ENCODE measurements at places on chromosomes 7 and 10. TPM values are rescaled to one million over a fixed set of nuclear protein-coding genes. Genes with fewer than 3 reads are reported as not detected.

DNA sequence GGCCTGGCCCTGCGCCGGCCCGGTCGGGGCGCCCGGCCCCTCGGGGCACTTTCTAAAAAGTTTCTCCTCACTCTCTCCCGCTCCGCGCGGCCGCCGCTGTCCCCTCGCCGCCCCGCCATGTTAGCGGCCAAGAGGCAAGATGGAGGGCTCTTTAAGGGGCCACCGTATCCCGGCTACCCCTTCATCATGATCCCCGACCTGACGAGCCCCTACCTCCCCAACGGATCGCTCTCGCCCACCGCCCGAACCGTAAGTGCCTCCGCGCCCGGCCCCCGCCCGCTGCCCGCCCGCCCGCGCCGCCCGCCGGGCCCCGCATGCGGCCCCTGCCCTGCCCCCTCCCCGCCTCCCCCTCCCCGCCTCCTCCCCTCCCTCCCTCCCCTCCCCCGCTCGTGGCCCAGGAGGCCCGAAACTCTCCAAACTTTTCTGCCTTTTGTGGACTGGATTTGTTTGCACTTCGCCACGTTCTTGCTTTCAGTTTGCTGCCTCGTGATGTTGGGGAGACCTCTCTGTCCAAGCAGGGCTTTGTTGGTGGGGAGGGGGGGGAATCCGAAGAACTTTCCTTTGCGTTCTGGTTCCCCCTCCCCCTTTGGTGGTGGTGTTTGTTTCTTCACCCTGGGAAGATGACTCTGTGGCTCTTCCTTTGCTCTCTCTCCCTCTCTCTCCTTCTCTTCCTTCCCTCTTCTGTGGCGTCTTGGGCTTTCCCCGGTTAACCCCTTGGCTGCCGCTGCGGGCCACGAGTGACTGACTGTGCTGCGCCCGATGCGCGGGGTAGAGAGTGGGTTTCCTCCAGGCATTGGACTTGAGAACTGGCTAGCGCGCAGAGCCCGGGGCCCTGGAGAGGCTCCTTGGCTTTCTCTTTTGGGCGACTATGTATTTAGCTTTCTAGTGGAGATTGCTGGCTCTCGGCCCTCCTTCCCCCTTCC is 1.6 kb downstream of the TCF7L2 start:
- DNase-seq: peak; percentile 85

DNA sequence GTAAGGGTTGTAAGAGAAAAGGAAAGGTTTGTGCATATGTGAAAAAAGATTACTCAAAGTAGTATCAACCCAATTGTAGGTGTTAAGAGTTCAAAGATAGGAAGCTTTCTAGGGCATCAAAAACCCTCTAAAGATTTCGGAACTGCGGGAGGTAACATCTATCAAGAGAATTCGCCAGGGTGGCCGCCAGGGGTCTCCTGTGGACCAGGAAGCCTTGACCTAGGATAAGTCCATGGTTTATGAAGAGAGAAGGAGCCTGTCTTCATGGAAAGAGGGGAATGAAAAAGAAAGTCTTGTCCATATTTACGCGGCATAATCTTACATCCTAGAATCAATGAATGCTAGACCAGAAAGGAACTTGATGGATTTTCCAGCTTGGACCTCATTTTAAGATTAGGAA is 140.7 kb upstream of the CALCR start:
- DNase-seq: peak; percentile 54

- DNase-seq: no peak
Measured at GRCh38 chr7:4207011-4207410, 475.1 kb upstream of the FOXK1 start.

- DNase-seq: no peak
Measured at GRCh38 chr7:66768865-66769832, 28.6 kb downstream of the RABGEF1 start.

GRCh38 chr7:116258734-116259133 is 48.4 kb downstream of the TES start:
- peak; percentile 71 for DNase-seq

- no peak for DNase-seq
Measured at GRCh38 chr7:133353775-133354174, 100.9 kb downstream of the EXOC4 start.

DNA sequence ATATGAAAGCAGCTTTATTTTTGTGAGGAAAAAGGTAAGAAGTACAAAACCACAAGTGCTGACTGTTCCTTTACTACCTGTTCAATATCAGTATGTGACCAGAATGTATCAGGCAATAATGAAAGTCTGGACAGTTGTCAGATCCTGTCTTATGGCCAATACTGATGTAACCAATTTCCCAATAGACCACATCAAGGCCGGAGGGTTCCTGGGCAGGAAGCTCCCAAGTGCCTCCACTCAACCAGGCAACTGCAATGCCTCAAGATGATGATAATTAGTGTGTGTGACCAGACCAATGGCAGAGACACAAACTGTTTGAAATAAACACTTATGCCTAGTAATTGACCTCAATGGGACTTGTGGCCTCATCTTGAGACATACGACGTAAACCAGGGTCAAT is 149.4 kb upstream of the ASAH2 start:
- peak; percentile 59 for DNase-seq

DNA sequence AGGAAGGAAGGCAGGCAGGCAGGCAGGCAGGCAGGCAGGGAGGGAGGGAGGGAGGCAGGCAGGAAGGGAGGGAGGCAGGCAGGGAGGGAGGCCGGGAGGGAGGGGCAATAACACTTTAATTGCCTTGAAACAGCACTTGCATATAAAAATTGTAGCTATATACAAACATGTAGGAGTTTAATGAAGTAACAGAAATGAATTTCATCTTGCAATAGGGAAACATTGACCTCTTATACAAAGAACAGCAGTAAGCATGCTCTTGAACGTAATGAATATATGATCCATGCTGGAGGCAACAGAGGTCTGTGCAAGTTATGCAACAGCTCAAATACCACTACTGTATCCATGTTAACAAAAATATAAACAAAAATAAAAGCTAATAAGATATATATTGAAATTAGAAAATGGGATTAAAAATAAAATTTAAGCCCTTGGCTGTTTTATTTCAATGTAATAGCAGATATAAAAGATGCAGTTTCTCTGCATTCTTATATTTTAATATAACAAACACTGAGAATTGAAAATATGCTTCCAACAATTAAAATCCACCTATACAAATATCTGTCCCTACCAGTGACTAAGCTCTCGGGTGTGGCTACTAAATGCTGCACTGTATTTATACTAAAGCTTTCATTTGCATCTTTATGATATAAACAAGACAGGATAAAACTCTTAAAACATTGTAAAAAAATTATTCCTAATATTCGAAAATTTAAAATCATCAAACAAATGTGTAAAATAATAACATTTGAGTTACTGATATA is 50.3 kb downstream of the CACNA2D1 start:
- DNase-seq: no peak

GRCh38 chr7:128091106-128091505 is 59.9 kb upstream of the LRRC4 start:
- DNase-seq: no peak

- no peak for DNase-seq
Measured at GRCh38 chr7:124366118-124366517, 333.3 kb upstream of the TMEM229A start.

DNA sequence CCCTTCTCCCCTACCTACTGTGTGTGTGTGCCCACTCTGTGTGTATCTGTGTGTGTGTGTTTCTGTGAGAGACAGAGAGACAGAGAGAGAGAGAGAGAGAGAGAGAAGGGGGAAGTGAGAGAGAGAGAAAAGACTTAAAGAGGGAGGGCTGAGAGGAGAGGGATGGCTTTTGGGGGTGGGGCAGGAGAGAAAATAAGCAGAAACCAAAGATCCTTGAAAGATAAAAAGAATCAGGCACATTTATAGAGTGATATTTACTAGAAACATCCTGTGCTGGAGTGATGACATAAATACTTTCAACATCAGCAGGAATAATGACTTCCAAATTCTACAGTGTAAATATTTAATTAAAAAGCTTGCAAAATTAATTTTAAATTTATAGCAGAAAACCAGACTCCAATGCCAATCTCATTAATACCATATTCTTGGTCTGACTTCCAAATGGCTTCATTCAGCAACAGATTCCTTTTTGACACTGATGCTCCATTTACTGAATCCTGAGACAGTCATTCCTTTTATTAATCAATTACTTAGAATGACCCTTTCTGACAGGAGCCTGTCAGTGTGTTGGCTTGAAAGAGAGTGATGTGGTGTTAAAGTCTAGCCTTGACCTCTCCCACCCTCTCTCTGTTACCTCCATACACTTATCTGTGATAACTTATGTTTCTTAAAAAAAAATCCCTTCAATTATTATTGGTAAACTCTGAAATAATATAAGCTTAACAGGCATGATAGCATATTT is 41.7 kb upstream of the WNT2 start:
- DNase-seq: no peak

GRCh38 chr10:78588194-78588811 is 480.5 kb upstream of the ZMIZ1 start:
- no peak for DNase-seq

GRCh38 chr7:21134631-21135030 is 293.3 kb upstream of the SP4 start:
- DNase-seq: no peak

GRCh38 chr10:4234661-4235060 is 449.7 kb upstream of the KLF6 start:
- DNase-seq: peak; percentile 84

- DNase-seq: no peak
Measured at GRCh38 chr7:138796038-138796615, 1.7 kb upstream of the TMEM213 start.

DNA sequence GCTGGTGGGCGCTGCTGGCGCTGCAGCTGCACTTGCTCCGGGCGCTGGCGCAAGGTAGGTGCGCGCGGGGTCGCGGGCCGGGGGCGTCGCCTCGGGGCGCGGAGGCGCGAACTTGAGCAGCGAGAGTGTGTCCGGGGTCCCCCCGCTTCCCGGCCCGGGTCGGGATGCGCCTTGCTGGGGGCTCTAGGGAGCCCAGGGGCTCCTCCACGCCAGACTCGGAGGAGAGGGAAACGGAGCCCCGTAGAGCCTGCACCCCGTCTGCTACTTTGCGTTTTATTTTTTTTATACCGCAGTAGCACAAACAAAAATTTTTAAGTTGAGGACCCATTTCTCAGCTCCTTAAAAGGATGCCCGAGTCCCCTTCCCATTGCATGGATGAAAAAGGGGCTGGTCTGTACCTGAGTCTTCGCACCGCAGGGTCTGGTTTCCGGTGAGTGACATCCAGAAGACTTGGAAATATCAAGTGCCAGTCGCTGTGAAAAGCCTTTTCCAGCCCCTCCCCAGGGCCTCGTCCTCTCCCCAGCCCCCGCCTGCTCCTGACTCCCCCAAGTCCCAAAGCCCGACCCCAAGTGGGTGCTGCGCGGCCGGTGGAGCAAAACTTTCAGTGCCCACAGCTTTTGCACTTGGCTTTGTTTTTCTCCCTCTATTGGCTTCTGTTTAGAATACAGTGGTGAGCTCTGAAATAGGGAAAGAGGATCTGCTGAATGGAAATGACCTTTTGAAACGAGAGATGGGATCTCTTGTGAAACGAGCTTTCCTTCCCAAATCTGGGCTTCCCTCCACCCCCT is 973 bp downstream of the SDK1 start:
- no peak for DNase-seq

DNA sequence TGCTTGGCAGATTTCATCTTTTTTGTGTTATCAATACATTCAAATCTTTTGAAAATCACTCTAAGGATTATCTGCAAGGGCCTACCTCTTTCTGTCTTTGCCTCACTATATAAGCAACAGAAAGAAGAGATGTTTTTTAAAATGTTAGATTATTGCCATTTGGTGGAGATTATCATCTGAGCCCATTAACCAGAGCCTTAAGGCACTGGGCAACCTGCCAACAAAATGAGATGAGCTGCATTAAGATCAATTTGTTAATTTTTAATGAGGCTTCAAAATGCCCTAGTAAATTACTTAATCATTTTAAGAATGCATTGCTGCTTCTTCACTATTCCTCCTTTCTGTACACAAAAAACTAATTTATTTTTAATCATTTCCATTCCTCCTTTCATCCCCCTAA is 314.1 kb downstream of the SNX13 start:
- DNase-seq: no peak

DNA sequence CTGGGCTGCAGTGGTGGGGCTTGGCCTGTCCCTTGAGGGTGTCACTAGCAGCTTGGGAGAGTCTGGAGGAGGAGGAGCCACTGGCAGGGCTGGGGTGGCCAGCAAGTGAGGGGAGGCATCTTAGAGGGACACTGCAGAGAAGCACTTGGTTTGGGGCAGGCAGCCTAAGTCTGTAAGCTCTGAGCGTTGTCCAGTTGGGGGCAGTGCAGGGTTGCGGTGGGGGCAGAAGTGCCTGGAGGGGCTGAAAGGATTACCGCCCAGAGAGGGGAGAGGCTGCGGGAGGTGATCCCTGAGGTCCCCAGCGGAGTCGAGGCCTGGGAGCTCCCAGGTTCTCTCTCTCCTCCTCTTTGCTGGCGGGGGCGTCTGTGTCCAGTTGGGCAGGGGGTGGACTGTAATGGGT is 7.4 kb downstream of the ADCYAP1R1 start:
- no peak for DNase-seq

GRCh38 chr10:29392376-29393021 is 103.6 kb downstream of the LYZL1 start:
- peak; percentile 68 for DNase-seq

- DNase-seq: no peak
Measured at GRCh38 chr7:22418251-22419046, 61.5 kb upstream of the RAPGEF5 start.

DNA sequence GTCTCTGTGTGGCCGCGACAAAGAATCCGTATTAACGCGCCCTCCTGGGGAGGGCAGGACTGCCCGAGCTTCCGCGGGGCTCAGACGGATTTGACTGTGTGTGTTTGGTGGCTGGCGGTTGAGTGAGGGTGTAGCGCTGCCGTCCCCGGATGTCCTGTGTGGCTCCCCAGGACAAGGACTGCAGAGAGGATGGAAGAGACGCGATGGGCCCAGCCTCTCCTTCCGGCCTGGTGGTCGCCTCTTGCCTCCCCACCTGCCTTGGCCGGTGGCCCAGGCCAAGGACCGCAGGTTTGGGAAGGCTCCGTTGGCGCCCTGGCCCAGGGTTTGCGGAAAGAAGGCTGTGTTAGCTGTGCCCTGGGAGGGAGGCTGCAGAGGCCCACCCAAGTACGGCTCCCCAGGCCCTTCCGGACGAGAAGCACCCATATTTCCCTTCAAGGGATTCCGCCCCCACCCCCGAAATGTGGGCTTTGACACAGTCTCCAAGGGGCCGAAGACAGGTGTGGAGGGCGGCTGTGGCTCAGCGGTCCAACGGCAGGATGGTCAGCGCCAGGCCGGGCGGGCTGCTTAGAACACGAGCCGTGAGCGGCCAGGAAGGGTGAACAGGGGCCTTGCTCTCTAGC is 2.3 kb downstream of the UNCX start:
- DNase-seq: no peak

GRCh38 chr7:56537952-56538351 is 421.7 kb upstream of the NUPR2 start:
- DNase-seq: no peak

CADPS2 gene
- 7.4 TPM for total RNA-seq

SERPINE1 gene
- 56.7 TPM for total RNA-seq

OR6B1 gene
- not detected for total RNA-seq

EN2 gene
- not detected for total RNA-seq

ZNF736 gene
- total RNA-seq: 9.2 TPM

PROSER2 gene
- total RNA-seq: 58.0 TPM

TFEC gene
- not detected for total RNA-seq

ASB13 gene
- 20.7 TPM for total RNA-seq

MRC1 gene
- total RNA-seq: not detected

OR2A12 gene
- total RNA-seq: not detected

GPR85 gene
- total RNA-seq: 0.61 TPM

TMEM196 gene
- total RNA-seq: not detected

Data from MCF 10A (cell line).